ENCODE measurements at places on chromosomes 5 and 9. TPM values are rescaled to one million over a fixed set of nuclear protein-coding genes. Genes with fewer than 3 reads are reported as not detected.

DNA sequence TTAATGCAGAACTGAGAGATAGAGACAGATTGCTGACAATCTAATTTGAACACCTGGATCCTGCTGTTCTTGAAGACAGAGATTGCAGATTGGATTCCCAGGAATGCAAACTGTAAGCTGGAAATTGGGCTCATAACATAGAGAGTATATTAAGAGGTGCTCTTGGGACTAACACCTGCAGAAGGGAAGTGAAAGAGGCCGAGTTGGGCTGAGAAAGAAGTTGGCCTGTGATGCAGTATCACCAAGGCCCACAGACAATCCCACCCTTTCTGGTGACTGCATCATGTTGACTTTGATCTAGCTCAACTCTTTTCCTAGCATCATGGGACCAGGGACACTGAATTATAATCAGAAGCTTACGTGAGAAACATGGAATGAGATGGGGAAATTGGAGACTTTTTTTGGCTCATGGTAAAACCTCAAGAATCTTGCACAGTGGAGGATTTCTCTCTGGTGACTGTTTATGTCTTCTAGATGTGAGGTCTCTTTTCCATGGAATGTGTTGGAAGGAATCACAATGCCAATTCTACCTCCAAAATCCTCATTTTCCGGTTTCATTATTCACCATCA is 36.5 kb upstream of the NUDT12 start:
- DNase-seq, result no peak

- DNase-seq, result no peak
Measured at GRCh38 chr5:10768328-10768899, 7.4 kb upstream of the DAP start.

- no peak for DNase-seq
Measured at GRCh38 chr5:150557509-150557872, 49.6 kb downstream of the NDST1 start.

GRCh38 chr5:67934976-67935375 is 280.6 kb upstream of the PIK3R1 start:
- DNase-seq, result no peak

- DNase-seq, result no peak
Measured at GRCh38 chr9:78989031-78989658, 582.6 kb upstream of the TLE4 start.

DNA sequence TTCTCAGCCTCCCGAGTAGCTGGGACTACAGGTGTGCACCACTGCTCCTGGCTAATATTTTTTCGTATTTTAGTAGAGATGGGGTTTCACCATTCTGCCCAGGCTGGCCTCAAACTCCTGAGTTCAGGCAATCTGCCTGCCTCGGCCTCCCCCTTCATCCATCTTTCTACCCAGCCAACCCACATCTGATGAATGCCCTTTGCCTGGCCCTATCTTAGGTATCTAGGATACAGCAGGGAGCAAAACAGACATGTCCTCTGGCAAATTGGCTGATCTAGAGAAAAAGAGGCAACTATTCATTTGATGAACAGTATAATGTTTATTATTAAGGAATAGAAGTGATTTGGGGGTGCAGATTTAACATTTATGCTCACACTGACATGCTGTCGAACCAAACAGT is 123.0 kb downstream of the TRIO start:
- DNase-seq, result no peak

- peak; percentile 99 for DNase-seq
Measured at GRCh38 chr5:163505368-163506094, at the start of gene MAT2B. Gene MAT2B, plus strand, starts transcription at chr5:163505619. Its CDS starts 68 bp downstream, at chr5:163505687.

DNA sequence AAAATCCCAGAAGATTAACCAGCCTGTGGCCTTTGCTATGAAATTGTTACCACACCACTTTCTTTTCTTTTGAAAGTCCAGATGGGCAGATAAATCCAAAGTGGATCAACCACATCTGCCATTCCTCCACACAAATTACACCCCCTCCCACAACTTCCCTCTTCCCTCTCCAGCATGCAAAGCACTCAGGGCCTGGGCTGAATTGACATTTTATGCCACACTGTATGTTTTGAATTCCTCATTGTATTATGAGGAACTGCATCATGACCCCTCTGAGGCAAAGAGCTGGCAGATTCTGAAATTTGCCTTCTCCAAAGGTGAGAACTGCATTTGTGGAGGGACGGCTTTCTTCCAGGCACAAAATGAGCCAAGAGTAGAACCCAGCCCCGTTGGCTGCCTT is 589.2 kb upstream of the KLF4 start:
- DNase-seq, result no peak

The MSX2 gene
- 0.79 TPM for total RNA-seq

The HTR4 gene
- total RNA-seq, result 0.22 TPM
